Activated CD8-positive, alpha-beta memory T cell treated with anti-CD3 and anti-CD28 coated beads for 36 hours (primary cell): ENCODE measurements at places on chromosomes 7 and 10. TPM values are rescaled to one million over a fixed set of nuclear protein-coding genes. Genes with fewer than 3 reads are reported as not detected.

The ABCB4 gene
- 0.30 TPM for total RNA-seq

The ZNF394 gene
- 31.2 TPM for total RNA-seq

The EFCAB10 gene
- total RNA-seq, result not detected

The SH3PXD2A gene
- total RNA-seq, result 8.6 TPM

The IQUB gene
- not detected for total RNA-seq

The DEPP1 gene
- 0.13 TPM for total RNA-seq

The NUTM2E gene
- total RNA-seq, result not detected

The FKBP6 gene
- total RNA-seq, result not detected

The NMT2 gene
- total RNA-seq, result 10.1 TPM

The MPLKIP gene
- 38.5 TPM for total RNA-seq

The IFRD1 gene
- total RNA-seq, result 61.5 TPM

The ATG9B gene
- total RNA-seq, result 7.7 TPM

The C7orf33 gene
- not detected for total RNA-seq

The ENTPD1 gene
- total RNA-seq, result 8.5 TPM

The MRC1 gene
- not detected for total RNA-seq

The MRPS33 gene
- 106 TPM for total RNA-seq

The PHF14 gene
- total RNA-seq, result 33.4 TPM

The CYP3A7 gene
- not detected for total RNA-seq

The CD36 gene
- total RNA-seq, result not detected

The IMPDH1 gene
- 81.7 TPM for total RNA-seq

The GBX1 gene
- total RNA-seq, result not detected

The ETV1 gene
- total RNA-seq, result 0.38 TPM

The UTF1 gene
- not detected for total RNA-seq

The LOXL4 gene
- total RNA-seq, result not detected

The PRF1 gene
- 149 TPM for total RNA-seq

The UNCX gene
- total RNA-seq, result not detected

The SPDYE9 gene
- total RNA-seq, result not detected

The OR2A12 gene
- total RNA-seq, result not detected

The MYPN gene
- total RNA-seq, result not detected

The SDHAF3 gene
- total RNA-seq, result 36.5 TPM

The ADRA2A gene
- not detected for total RNA-seq

The TRIM4 gene
- total RNA-seq, result 24.7 TPM

The TNS3 gene
- total RNA-seq, result 2.0 TPM

The MCM10 gene
- total RNA-seq, result 90.8 TPM

The ZPBP gene
- not detected for total RNA-seq

The NODAL gene
- total RNA-seq, result not detected

The EPHB6 gene
- 5.6 TPM for total RNA-seq

The ANXA8L1 gene
- not detected for total RNA-seq

The HTR7 gene
- total RNA-seq, result not detected

The C1QL3 gene
- total RNA-seq, result 0.11 TPM

The PGAM2 gene
- not detected for total RNA-seq

The GUSB gene
- total RNA-seq, result 55.7 TPM

The FAM180A gene
- total RNA-seq, result not detected

The C7orf57 gene
- 2.1 TPM for total RNA-seq

The LIPN gene
- total RNA-seq, result not detected

The NPSR1 gene
- not detected for total RNA-seq

The LRRD1 gene
- not detected for total RNA-seq
